ENCODE measurements at places on chromosomes 3 and 15.
A peak's percentile ranks its signal among the peaks of the same experiment; 100 is the strongest.

DNA sequence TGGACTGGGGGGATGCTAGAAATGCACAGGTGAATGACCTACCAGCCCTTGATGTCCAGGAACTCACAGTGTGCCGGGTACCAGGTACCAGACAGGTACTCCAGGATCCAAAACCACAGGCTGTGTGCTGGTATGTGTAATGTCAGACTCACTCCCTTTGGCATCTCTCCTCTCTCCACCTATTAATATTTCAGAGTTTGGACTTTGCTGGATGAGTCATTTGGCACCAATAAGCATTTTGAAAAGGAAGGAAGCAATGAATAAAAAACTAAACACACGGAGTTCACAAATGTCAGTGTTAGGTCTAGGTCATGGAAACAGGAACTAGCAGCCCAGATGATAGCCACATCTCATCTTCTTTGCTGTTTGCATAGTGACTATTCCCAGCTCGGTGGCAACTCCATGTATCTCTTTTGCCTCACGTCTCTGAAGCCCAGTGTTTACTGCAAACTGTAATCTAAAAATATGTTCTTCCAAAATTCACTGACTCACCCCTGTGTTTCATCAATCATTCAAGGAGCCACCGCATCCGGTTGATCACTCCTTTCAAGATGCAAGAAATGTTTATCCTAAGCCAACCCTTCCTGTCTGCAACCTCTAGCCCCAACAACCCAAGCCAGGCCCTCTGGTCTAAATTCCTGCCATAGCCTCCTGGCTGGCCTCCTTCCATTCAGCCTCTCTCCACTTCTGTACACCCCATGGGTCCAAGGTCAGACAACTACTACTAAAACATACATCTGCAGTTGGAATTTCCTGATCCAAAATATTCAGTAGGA, 8.4 kb downstream of the ITGB5 start:
- peak; percentile 44 for DNase-seq

DNA sequence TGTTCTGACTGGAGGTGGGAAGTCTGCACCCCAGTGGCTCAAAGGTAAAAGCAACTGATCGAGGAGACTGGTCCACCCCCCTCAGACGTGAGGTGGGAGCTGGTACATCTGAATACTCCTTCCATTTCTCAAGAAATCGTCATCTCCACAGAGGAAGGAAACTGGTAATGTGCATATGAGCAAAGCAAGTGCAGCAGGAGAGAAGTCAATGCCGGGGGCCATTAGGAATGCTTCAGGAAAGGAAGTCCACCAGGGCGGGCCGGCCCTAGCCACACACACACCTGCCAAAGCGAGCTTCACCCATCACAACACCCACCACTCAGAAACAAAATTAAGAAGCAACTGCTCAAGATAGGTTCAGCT, 8.5 kb downstream of the TBC1D2B start:
- DNase-seq: no peak

GRCh38 chr15:98878862-98879261, 128.7 kb downstream of the PGPEP1L start:
- DNase-seq: no peak

- DNase-seq: no peak
These were observed 481.2 kb downstream of the OTOL1 start for GRCh38 chr3:161977850-161978249.

GRCh38 chr15:75672646-75673425, 25.1 kb downstream of the SNX33 start:
- peak; percentile 62 for DNase-seq

- DNase-seq: no peak
These were observed 23.9 kb upstream of the TMEM108 start for GRCh38 chr3:133014325-133014724.

- DNase-seq: no peak
These were observed 374.6 kb upstream of the CFAP20DC start for GRCh38 chr3:59424268-59425010.

DNA sequence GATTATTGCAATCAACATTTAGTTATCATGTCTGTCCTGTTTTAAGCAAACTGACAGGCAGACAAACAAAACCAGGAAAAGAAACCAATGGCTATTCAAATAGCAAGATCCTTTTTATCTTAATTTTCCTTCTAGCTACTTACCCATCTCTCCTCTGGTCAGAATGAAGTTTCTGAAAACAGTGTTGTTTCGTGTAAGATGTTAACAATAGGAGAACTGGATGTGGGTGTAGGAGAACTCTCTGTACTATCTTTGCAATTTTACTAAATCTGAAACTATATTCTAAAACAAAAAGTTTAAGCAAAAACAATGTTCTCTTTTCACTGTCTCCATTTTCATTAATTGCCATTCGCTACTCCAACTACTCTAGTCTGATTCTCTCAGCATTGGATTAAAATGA, 726.4 kb downstream of the ZNF385D start:
- no peak for DNase-seq

DNA sequence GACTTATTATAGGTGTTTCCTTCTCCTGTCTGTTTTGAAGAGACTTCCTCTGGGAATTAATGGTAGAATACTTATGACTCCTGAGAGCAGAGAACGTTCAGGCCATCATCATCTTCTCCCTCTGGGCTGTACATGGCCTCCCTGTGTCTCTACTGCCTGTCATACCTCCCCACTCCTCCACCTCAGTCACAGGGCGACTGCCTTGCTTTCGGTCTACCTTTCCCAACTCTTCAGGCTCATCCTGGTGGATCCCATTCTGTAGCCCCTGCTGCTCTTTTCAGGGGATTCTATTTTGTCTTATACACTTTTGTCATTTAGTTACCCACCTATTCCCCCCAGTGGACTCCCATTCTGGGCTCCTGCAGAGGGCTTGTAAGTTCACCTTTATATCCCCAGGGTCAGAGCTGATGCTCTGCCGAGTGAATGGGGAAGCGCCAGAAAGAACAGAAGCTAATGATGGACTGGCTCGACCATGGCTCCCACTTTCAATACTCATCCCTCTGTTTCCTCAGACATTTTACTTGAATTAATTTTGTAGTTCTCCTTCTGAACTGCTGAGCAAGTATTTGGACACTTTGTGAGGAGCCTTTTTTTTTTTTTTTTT, 28.6 kb downstream of the FNDC3B start:
- DNase-seq: no peak

- DNase-seq: no peak
These were observed 155.0 kb downstream of the EPHA3 start for GRCh38 chr3:89262309-89262929.

GRCh38 chr3:100665230-100665629, 44.1 kb upstream of the TFG start:
- DNase-seq: no peak

- DNase-seq: no peak
These were observed 163.8 kb upstream of the CDIN1 start for GRCh38 chr15:36415643-36416042.

DNA sequence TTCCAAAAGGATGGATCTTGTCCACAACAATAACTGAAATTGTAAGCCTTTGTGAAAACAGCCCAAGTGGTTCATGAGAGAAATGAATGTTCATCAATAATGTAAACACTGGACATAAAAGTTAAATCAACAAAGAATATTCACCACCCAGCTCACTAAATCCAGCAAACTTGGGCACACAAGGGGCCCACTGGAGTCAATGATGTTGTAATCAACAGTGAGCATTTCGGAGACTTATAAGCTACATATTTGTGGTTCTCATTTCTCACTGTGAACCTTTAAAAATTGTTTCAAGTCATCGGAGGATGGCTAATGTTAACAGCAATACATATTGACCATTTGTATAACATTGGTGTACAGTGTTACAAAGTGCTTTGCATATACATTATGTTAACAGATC, 63.1 kb downstream of the VGLL4 start:
- DNase-seq: no peak

DNA sequence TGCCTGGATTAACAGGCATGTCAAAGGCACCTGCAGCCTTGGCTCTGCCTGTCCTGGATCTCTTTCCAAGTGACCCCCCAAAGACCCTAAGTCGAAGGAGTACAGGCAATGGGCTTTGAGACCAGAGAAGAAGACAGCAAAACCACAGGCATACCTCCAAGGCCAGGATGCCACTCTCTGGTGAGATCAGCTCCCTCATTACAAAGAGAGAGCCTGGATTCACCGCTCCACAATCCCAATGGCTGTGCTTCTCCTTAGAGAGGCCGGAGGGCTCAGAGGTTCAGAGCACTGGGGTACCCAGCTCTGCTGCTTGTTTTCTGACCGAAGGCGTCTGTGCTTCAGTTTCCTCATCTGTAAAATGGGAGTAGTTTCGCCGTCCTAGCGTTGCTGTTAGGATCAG, 154.6 kb upstream of the MEF2A start:
- DNase-seq: no peak

GRCh38 chr15:58458076-58458475, 26.3 kb downstream of the LIPC start:
- no peak for DNase-seq

GRCh38 chr3:70568626-70569025, 256.2 kb upstream of the MDFIC2 start:
- no peak for DNase-seq

DNA sequence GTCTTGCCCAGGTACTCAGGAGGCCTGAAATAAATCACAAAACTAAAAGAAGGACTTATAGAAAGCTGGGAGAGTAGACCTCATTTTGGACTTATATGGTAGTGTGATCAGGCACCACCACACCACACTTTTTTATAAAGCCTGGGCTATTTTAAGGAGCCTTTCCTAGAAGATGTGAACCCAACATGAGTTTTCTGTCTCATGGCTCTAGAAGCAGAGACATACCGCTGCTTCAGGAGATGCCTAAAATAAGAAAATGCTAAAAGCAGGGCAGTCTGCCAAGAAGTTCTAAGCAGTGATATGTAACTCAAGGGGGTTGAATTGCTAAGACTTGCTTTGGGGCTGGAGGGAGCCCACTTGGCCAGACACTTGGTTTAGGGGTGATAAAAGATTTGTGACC, 49.6 kb downstream of the SUMF1 start:
- DNase-seq: no peak

DNA sequence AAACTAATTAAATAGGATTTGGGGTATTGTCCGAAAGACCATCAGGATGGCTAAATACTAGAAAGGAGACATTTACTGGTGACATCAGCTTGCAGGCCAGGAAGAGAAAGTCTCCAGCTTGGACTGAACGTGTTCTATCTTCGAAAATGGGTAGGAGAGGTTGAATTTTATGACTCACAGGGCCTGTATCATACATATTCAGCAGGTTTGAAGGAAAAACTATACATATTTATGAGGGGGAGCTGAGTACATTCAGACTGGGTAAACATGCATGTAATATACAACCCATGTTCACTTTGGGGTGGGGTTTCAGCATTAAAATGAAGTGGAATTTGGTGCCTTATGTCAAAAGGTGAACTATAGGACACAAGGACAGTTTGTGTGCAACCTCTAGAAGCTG, 129.3 kb upstream of the CRBN start:
- DNase-seq: no peak

- no peak for DNase-seq
These were observed 25.7 kb downstream of the PCOLCE2 start for GRCh38 chr3:142863010-142863817.

- no peak for DNase-seq
These were observed 137.5 kb upstream of the CCNL1 start for GRCh38 chr3:157297328-157297915.

- no peak for DNase-seq
These were observed 478.4 kb upstream of the THBS1 start for GRCh38 chr15:39102431-39102830.

- no peak for DNase-seq
These were observed 4.8 kb downstream of the LYSMD2 start for GRCh38 chr15:51732646-51733045.

DNA sequence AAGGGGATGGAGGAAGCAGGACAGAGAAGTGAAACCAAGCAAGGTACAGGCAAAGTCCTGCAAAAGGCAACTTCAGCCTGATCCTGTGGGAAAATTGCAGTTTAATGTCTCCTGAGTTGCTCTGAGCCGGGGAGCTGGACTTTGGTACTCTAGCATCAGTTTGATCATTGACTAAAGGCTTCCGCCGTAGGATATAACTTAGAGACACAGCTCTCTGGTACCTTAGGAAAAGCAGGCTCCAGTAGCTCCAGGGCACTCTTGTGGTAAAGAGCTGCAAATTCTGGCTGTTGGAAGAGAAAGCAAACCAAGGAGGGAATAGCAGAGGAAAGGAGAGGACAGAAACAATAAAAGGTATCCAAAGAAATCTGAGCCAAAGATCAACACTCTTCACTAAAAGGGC, 521.1 kb downstream of the PLOD2 start:
- DNase-seq: no peak

GRCh38 chr3:34858067-34858660, 781.2 kb upstream of the ARPP21 start:
- DNase-seq: no peak

DNA sequence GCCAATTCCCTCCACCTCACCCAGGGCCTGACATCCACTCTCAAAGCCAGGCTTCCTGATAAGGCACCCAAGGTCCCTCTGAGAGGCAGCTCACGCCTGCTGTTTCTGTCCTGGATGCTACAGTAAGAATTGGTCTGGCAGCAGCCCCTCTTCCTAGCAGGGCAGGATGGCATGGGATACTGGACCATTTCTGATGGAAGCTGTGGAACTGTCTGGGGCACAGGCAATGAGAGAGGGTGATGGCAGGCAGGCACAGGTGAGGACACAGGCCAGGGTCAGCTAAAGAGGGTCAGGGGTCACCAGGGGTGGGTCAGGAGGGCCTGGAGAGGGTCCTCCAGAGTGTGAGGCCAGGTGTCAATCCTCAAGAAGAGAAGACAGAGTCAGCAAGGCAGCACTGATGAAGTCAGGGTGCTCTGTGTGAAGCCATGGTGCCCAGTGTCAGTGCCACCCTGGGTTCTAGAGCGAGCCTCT, 41.9 kb upstream of the SLC41A3 start:
- peak; percentile 5 for DNase-seq

DNA sequence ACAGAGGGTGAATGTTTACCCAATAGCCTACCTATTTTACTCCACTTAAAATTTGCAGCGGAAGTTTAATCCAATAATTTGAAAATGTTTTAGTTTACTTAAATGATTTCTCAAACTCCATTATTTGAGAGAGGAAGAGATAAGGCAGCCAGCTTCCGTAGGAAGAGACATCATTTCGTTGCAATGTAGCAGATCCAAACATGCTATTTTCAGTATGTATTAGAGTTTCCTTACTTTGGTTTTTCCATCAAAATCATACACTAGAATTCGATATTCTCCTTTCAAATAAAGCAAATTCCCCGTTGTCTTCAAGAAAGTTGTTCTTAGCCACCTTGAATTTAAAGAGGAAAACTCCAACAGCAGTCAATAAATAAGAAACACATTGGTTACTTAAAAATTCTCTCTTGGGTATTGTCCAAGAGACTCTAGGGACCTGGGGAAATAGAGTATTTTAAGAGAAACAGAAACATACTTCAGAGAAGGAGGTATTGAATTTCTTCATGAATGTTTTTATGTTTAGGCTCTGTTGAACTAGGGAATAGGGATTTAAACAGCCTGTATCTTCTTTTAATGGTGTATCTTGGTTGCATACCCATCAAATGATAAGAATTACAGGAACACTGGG, 324.5 kb upstream of the GBE1 start:
- no peak for DNase-seq

GRCh38 chr3:30619318-30619717, 12.9 kb downstream of the TGFBR2 start:
- no peak for DNase-seq

- DNase-seq: no peak
These were observed 732.4 kb downstream of the CADM2 start for GRCh38 chr3:85691196-85691595.

- DNase-seq: no peak
These were observed 147.8 kb downstream of the CACNA1D start for GRCh38 chr3:53642211-53642610.

- no peak for DNase-seq
These were observed 129.8 kb downstream of the SLC25A26 start for GRCh38 chr3:66350601-66351000.

GRCh38 chr15:27530994-27531393, 560.0 kb downstream of the GABRG3 start:
- no peak for DNase-seq

Data from pancreas (tissue), 10 donors.